Myocyte (in vitro differentiated cells): ENCODE measurements at places on chromosomes 7 and 10.
A peak's percentile ranks its signal among the peaks of the same experiment; 100 is the strongest.

GRCh38 chr10:44974628-44975430, 3.8 kb downstream of the DEPP1 start:
- DNase-seq = peak; percentile 82

DNA sequence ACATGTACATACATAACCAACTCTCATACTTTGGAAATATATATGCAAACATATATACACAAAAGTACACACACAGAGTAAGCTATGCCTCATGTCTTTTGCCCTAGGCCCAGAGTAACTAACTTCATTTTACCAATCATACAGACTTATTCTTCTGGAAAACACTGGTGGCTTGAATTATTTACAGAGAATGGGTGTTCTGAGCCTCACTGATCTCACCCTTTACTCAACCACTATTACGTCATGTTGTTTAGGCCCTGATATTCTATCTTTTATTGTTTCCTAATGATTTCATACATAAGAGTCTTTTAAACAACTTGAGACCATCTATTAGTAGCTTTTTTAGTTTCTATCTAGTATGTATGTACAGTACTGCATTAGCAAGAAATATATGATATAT, 43.0 kb downstream of the ANK3 start:
- DNase-seq = no peak

DNA sequence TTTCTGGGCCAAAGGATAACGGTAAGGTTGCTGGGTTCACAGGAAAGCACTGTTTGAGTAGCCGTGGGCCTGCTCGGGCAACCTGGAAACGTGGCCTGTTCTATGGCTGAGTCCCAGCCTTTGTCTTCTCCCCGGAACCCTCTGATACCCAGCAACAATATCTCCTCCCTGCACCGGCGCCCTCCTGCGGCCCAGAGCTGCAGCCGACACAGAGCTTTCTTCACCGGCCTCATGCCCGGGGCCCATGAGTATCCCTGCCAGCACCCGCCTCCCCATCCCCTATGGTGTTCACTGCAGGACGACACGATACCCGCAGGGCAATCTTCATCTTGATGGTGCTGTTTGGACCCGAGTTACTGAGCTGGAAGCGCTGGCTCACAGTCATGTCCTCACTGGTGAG, 38.6 kb upstream of the NCAPG2 start:
- DNase-seq = no peak

- DNase-seq = no peak
Observed at GRCh38 chr7:13077466-13077865, 390.0 kb downstream of the ARL4A start.

DNA sequence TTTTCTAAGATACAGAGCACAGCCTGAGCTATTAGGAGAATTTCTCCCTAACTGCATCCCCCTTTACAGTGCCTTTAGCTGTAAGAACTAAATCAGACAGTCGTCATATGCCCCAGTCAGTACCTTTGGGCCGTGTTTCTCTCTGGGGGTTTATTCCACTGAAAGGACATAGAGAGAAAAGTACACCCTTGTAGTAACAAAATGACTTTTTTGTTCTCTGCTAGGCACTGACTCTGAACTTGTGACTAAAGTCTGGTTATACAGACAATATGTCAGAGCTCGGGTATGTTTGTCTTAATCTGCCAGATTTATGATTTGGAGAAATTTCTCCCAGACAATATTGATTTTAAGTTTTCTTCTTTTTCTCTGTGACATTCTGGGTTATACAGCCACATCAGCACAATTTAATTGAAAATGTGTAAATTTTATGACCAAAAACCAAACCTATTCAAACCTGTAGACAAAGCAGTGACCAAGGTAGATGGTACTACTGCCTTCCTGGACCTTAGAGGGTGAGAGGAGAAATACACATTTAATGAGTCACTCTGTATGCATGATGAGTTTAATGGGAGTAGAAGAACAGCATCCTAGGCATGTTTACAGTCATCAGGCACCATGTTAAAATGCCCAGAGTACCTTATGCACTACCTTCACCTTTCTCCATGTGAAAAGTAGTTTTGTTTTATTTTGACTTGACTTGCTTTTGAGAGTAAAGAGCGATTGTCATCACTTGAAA, 156.1 kb upstream of the PLXDC2 start:
- no peak for DNase-seq

DNA sequence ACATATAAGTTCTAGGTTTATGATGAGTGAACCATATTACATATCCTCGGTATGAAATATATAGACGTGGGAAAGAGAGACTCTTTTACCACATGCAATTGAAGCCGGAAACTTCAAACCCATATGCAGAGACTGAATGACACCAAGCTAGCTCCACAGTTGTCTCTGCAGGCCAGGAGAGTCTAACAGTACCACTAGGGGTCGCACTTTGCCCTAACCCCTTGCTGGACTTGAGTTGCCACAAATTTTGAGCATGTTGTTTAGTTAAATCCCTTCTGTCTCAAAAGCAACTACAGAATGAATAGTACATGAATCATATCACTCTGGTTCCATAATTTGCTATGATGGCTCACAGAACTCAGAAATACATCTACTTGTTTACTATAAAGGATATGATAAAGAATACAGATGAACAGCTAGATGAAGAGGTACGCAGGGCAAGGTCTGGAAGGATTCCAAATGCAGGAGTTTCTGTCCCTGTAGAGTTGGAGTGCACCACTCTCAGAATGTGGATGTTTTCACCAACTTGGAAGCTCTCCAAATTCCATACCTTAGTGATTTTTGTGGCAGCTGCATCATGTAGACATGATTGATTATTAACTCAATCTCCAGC, 112.4 kb upstream of the YAE1 start:
- DNase-seq = peak; percentile 75

GRCh38 chr7:18356191-18356645, 139.3 kb upstream of the HDAC9 start:
- DNase-seq = peak; percentile 58

DNA sequence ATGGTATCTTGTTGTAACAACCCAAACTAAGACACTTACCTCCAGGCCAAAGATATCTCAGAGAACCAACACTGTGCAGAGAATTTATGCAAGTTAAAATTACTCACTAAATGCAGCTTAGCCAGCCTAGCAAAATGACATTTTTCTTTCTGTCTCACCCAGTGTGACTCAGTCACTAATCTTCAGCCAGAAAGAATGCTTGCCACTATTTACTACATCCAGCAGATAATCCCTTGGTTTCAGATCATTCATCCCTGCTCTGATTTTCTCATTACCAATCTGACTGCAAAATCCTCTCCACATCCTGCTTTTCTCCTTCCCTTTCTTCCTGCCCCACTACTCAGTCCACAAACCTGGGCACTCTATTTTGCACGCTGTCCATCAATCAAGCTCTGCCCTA, 93.5 kb upstream of the NEBL start:
- peak; percentile 2 for DNase-seq

DNA sequence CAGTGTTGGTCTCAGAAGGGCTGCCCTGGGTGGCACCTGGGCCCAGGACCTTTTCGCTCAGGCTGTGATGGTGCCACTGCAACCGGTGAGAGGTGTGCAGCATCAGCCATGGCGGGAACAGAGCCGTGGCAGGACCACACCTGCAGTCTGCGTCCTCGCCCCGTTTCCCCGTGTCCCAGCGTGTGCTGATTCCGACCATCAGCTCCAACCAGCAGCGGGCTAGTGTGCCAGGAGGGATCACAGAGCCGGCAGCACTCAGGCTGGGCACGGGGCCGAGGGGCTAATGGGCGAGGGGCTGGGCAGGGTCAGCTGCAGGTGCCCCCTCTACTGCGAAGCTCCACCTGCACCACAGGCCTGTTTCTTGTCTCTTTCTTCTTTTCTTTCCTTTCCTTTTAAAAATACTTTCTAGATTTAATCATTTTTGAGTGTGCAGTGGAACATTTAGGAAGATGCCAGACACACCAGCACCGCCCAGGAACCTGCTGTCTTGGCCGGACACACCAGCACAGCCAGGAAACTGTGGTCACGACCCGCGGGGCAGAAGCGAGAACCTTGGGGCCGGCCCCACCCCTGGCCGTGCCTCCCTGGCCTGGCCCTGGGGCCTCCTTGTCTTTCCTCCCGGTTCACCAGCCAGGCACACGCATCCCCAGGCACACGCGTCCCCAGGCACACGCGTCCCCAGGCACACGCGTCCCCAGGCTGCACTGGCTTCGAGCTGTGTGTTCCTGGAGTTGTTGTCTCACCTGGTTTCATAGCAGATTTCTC, 34.6 kb downstream of the ADGRA1 start:
- DNase-seq = no peak

GRCh38 chr7:94738071-94738470, 82.1 kb upstream of the SGCE start:
- DNase-seq = no peak

DNA sequence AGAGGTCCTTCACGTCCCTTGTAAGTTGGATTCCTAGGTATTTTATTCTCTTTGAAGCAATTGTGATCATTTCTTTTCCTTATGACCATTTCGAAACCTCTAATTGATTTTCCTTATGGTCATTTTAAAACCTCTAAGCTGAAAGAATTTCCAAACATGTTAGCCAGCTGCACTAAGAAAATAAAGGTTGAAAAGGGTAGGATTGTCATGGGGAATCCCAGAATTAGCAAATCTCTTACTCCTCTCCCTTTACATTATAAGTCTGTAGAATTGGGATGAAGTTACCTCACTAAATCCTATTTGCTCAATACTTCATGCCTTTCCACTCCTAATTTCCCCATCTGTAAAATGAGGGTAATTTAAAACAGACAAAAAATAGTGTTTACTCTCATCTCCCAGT, 79.5 kb downstream of the FAM185A start:
- DNase-seq = no peak

GRCh38 chr7:23106823-23107663, 1.5 kb downstream of the KLHL7 start:
- peak; percentile 20 for DNase-seq

- no peak for DNase-seq
Observed at GRCh38 chr10:51789903-51790302, 90.5 kb upstream of the CSTF2T start.

GRCh38 chr10:68434657-68435056, 27.6 kb upstream of the RUFY2 start:
- DNase-seq = no peak

GRCh38 chr10:51145375-51145774, 71.1 kb downstream of the PRKG1 start:
- DNase-seq = no peak

GRCh38 chr7:109821156-109821555, 1251.5 kb downstream of the DNAJB9 start:
- DNase-seq = no peak

- DNase-seq = no peak
Observed at GRCh38 chr7:3206771-3207191, 94.3 kb upstream of the SDK1 start.

- no peak for DNase-seq
Observed at GRCh38 chr7:52781250-52781649, 254.2 kb upstream of the POM121L12 start.

- DNase-seq = peak; percentile 52
Observed at GRCh38 chr10:72026278-72027111, 61.9 kb downstream of the SPOCK2 start.

DNA sequence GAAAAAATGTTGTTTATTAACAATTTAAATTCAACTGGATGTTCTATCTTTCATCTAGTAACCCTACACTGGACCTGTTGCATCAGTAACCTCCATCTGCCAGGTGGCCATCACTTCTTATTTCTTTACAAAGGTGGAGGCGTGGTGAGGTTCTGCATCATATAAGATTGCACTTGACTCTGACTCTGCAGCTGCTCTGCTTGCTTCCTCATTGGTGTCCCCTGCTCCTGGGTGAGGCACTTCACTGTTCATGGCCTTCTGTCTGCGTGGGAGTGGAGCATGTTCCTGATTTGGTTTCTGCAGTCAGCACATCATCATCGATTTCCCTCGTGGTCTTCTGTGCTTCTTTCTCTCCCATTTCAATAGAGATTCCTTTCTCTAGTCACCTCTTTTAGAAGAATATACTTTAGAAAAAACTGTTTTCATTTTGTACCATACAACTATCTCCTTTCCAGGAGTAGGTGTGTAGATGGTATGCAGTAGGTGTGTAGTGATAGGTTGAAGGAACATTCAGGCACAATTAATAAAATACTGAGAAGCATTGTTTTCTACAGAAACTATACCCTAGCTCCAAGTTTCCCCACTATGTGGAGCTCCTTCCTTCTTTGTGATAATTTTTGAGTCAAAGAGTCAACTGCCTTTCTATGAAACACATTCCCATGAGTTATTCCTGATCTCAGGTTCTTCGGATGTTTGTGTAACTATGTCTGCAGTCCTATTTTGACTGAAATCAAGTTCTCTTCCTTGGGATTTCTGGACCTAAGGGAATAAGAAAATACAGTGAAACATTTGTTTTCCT, 231.7 kb upstream of the CNTNAP2 start:
- no peak for DNase-seq

GRCh38 chr7:44368885-44369284, 43.5 kb upstream of the CAMK2B start:
- DNase-seq = peak; percentile 57

DNA sequence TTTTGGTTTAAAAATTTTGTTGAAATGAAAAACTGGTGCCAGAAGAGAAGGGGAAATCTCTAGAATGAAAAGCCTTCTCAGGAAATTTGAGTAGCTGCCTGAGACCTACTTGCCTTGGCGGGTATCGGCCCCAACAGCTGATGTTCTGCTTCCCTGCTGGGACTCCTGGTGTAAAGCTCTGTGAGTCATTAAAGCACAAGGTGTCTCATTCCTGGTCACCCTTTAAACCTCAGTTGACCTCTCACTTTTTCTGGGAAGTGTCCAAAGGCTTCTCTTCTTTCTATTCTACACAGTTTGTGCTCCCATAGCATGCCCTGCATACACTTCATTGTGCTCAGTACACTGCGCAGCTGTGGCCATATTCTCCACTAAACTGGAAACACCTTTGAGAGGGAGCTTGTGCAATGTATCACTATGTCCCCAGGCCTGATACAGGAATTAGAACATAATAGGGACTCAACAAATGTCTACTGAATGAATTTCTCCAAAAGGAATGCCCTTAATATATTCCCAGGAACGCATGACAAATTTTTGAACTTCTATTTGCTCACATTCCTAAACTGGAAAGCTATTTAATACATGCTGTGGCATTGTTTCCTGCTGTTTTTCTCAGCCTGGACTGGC, 303.9 kb downstream of the SDHAF3 start:
- peak; percentile 30 for DNase-seq

DNA sequence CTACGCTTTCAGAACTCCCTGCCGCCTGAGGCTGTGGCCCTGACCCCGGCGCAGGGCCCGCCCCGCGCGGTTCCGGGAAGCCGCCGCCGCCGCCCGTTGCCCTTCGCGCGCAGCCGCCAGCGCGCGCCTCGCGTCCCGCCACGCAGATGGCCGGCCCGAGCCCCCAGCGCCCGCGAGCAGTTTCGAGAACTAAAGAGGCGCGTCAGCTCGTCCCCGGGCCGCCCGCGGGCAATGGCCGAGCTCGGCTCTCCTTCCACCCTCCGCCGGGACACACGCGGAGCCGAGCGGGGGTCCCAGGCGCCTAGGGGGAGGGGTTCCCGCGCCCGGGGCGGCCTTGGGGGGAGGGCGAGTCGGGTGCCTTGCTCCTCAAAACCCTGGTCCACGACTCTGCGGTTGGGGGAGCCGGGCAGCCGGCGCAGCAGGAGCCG, 1.8 kb downstream of the HNRNPF start:
- DNase-seq = peak; percentile 65
